Stomach (tissue), 19 donors: ENCODE measurements at places on chromosomes 6 and 20. TPM values are rescaled to one million over a fixed set of nuclear protein-coding genes. Genes with fewer than 3 reads are reported as not detected.
A peak's percentile ranks its signal among the peaks of the same experiment; 100 is the strongest.

RIPOR2 gene
- polyA plus RNA-seq, result 2.0 TPM

QKI gene
- 25.5 TPM for polyA plus RNA-seq

DNA sequence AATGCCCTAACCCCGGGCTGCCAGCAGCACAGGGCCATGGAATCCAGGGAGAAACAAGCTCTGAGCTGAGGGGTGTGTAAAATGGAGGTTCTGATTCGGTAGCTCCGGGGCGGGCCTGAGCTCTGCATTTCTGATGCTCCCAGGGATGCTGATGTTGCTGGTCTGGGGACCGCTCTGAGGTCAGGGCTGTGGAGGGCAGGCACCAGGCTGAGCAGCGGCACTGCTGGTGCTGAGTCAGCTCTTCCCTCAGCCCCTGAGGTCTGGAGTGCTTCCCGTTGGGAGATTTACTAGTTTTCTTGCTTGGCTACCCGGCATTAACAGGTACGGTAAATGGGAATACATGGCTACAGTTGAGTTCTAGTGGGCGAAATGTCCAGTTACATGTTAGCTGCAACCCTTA is 18.6 kb upstream of the CST3 start:
- no peak for DNase-seq
- H3K27me3 ChIP-seq, result no peaks in the 10 kb centered on the region
- no peak overlapping the region for H3K4me3 ChIP-seq
- no peaks in the 10 kb centered on the region for H3K36me3 ChIP-seq
- H3K27ac ChIP-seq, result peak overlapping the region; percentile 60

DNA sequence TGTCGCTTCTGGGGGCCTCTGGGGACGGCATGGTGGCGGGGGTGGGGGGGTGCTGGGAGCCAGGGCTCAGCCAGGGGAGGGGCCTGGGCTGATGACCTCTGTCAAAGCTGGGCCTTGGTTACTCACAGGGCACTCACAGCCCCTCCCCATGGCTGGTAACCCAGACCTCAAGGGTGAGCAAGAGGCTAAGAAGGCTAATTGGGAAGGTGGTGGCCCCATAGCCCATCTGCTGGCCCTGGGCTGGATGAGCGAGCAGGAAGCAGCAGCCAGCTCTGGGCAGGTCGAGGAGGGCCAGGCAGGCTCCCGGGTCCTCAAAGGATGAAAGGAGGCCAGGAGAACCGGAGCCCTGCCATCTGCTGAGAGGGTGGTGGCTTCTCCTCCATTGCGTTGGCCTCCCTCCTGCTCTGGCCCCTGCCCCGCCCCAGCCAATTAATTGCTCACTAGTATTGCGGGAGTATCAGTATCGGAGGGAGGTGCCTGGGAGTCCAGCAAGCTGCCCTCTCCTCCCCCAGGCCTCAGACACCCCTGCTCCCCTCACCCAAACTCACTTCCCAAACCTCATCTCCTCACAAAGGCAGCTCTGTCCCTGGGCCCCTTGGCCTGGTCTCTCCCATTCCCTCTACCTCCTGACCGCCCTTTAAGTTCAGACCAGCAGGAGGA is 1.0 kb upstream of the CDSN start:
- H3K36me3 ChIP-seq, result no peaks in the 10 kb centered on the region
- H3K4me1 ChIP-seq, result peaks cover 15% of the 10 kb centered on the region
- no peak for DNase-seq
- no peaks in the 10 kb centered on the region for H3K27me3 ChIP-seq
